Amygdala (tissue), 56 donors: ENCODE measurements at places on chromosomes 6 and 20.
A peak's percentile ranks its signal among the peaks of the same experiment; 100 is the strongest.

GRCh38 chr6:143160439-143161220, 99.9 kb downstream of the AIG1 start:
- DNase-seq, result no peak

DNA sequence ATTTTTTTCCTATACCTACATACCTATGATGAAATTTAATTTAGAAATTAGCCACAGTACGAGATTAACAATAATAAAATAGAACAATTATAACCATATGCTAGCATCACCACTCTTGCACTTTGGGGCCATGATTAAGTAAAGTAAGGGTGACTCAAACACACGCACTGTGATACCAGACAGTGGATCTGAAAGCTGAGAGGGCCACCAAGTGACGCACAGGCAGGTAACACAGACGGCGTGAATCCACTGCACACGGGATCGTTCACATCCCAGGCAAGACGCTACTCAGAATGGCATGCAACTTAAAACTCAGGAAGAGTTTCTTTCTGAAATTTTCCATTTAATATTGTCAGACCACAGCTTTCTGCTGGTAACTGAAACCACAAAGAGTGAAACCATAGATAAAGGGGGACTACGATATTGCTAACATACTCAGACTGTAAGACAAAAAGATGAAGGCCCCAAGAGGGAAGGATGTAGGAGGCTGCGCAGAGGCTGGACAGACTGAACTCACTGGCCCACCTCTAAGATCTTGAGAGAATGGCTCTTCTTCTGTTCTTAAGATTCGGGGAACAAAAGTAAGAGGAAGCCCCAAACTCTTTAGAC, 17.9 kb downstream of the RRBP1 start:
- DNase-seq, result no peak

DNA sequence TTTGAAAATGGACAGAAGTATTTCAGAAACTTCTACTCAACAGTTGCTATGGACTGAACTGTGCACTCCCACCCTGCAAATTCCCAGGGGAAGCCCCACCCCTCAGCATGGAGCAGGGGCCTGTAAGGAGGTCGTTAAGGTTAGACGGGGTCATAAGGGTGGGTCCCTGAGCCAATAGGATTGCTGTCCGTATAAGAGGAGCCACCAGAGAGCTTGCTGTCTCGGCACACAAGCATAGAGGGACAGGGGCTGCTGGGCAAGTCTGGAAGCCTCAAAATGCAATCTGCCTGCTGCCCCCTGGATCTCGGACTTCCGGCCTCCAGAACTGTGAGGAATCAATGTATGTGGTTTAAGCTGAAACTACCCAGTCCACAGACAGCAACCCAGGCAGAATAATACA, 37.4 kb upstream of the AFDN start:
- no peak for DNase-seq

DNA sequence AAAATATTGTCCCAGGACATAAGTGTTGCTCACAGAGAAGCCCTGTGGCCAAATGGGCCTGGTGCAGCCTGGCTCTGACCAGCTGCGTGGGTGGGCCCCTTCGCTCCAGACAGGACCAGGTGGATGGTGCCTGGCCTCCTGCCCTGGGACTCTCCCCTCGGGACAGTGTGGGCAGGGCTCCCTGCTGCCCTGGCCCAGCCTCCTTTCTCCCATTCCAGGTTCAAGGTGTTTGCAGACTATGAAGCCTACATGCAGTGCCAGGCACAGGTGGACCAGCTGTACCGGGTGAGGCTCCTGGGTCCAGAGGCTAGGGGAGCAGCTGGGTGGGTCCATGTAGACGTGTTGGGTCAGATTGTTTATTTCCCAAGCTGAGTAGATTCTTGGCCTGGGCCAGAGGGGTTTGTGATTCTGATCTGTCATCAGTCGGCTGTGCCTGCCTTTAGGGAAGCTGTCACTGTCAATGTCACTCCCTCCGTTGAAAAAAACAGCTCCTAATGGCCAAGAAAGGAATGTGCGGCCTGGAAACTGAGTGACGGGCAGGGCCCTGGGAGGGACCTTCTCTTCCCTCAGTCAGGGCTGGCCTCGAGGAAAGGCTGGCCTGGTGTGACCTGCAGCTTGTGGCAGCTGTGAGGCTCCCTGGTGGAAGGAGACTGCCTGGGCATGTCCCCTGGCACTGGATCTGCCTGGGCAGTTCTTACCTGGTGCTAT, 47.7 kb downstream of the PYGB start:
- no peak for DNase-seq

- DNase-seq, result peak; percentile 58
These were observed 119.5 kb upstream of the CD93 start for GRCh38 chr20:23205611-23206041.

DNA sequence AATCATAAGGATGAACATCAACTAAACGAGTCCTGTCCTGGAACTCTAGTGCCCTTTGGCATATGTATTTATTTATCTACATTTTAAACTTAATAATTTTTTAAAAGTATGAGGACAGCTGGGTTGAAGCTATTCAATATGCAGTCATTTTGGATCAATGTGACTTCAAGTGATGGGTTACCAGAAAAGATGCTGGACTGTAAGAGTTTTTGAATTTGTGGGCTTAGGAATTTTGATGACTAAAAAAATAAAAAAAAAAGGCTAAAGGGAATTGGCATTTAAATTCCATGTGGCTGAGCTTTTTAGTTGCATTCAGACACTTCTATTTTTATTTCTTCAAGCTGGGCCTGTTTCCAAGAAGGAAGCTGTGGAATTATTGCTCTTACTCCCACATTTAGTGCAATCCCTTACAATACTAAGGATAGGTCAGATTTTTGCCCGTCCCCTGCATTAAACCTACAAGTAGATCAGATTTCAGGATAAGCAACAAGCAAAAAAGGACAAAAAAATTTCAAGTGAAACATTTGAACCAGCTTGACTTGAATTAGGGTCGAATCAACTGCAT, 704.2 kb upstream of the CITED2 start:
- no peak for DNase-seq

GRCh38 chr20:36501367-36502006, 39.8 kb upstream of the MYL9 start:
- no peak for DNase-seq

DNA sequence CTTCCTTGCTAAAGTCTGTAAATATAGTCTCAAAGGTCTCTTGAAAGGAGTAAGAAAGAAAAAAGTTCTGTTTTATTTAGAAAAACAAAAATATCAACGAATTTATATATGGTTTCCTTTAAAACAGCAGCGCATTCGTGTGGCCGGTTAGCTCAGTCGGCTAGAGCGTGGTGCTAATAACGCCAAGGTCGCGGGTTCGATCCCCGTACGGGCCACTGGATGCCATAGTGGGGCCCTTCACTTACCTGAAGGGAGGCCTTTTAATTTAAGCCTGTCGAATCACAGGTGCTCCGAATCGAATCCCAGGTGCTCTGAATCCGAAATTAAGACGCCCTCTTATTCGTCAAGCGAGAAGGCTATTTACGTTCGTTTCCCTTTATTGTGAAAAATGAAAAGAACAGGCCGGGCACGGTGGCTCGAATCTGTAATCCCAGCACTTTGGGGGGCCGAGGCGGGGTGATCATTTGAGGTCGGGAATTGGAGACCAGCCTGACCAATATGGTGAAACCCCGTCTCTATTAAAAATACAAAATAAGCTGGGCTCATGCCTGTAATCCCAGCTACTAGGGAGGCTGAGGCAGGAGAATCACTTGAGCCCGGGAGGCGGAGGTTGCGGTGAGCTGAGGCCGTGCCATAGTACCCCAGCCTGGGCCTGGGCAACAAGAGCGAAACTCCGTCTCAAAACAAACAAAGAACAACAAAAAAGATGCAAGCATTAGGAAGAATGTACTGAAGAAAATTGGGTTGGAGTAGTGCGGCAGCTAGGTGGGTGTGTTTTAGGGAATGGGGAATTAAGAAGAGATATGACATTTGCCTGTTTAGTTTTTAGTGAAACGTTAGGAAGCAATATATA, 195.8 kb upstream of the ZNF184 start:
- peak; percentile 3 for DNase-seq

- DNase-seq, result no peak
These were observed 15.7 kb upstream of the DNAAF9 start for GRCh38 chr20:3423126-3423525.

DNA sequence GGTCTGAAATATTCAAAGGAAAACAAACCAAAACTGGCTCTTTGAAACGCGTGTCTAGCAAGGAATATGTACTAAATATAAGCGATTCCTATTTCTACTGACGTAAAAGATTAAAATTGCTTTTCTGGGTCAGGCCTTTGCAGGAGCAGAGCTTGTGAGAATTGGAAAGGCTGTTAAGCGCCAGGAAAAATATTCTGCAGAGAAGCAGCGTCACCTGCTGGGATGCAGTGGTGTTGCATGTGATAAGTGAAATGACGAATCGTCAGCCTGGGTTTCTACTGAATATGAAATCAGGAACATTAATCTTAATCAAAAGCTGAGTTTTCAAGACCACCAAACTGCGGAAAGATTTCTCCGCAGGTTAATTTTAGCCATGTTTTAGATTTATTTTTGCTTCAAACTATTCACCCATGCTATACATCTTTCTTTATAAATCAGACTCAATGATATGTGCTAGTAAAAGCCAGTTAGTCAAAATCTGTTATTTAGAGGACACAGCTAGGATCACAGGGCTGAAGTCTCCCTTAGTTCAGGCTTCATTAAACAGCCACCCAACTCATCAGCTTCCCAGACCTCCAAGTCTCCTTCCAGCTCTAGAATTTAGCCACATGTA, 67.4 kb downstream of the ALDH8A1 start:
- peak; percentile 4 for DNase-seq

- no peak for DNase-seq
These were observed 70.0 kb upstream of the CD2AP start for GRCh38 chr6:47407300-47408281.

DNA sequence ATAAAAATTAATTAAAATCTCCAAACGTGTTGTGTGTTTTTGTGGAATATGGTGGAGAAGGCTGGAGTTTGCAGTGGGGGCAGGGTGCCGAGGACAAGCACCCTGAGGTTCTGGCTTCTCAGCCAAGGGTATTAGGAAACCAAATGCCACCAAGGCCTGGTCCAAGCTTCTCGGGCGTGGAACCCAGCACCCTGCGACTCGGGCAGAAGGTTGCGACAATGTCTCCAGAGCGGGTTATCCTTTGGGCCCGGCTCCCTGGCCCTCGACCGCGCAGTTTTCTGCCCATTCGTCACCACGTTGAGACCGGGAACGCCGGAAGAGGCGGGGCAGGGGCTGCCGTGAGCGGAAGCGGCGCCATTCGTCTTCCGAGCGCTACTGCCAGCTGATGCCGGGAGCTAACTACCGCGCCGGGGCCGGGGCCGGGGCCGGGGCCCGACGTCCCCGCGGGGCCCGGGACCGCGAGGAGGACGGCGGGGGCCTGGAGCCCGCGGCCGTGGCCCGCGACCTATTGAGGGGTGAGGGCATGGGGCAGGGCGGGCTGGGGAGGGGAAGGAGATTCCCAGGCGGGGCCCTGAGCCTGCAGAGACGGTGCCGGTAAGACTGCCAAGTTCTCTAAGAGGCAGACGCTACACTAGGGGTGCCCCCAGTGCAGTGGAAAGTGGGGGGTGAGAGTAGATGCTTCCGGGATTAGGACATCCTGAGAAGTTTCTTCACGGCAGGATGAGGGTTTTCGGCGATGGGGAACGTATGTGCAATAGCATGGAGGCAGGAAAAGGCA, at the start of gene RRP36:
RRP36 (plus strand) TSS at position 354 of the 778 bp plus-strand sequence; CDS start at position 386, 32 bp downstream.
- DNase-seq, result peak; percentile 49

GRCh38 chr6:134014588-134015137, 37.8 kb downstream of the SLC2A12 start:
- DNase-seq, result no peak

GRCh38 chr20:50330504-50331313, 140.1 kb downstream of the CEBPB start:
- DNase-seq, result peak; percentile 17

DNA sequence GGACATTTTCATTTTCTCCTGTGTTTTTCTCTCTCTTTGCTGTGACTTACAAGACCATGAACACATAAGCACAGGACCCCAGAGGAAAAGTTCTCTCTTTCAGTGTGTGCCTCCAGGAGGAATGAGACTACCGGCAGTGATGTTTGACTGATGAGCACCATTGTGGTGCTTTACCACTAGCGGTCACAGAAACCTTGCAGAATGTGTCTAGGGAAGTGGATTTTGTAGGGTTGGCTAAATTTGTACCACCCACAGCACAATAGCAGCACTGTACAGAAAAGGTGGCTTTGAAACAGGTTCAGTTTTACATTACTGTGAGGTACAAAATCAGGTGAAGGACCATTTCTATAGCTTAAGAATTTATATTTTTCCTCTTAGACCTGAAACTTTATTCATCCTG, 301.9 kb upstream of the SUPT3H start:
- DNase-seq, result no peak

GRCh38 chr6:26118999-26119398, 31.8 kb downstream of the HFE start:
- peak; percentile 9 for DNase-seq

DNA sequence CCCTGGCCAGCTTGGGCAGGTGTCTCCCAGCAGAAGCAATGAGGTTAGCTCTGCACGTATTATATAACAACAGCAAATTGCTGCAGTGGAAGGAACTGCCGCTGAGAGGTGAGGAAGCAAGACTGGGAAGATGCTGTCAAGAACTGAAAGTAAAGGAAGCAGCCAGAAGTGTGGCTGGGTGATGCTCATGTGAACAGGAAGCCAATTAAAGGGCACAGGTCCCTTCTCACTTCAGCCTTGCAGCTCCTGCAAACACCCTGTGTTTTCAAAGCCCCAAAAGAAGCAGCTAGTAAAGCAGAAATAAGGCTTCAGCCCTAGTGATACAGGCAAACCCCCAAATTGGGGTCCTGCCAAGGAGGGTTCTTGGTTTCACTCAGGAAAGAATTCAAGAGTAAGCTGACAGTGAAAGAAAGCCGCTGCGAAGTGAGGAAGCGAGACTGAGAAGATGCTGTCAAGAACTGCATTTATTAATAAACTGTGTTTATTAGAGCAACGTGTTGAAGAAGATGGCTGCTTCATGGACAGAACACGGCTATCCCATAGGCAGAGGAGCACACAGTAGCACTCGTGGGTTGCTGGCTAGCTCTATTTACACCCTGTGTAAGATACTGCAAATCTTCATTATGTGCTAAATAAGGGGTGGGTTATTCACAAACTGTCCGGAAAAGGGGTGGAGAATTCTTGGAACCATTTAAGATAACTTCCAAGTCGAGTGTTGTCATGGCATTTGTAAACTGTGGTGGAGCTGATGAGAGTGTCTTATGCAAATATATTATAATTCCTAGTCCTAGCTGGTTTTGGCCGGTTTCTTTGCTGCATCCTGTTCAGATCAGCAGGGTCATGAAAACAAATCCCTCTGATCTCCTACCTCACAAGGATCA, 152.2 kb downstream of the LINC00237 start:
- no peak for DNase-seq

- DNase-seq, result no peak
These were observed 196.4 kb upstream of the RREB1 start for GRCh38 chr6:6911391-6911790.
